Bronchial epithelial cell (primary cell): ENCODE measurements at places on chromosomes 2 and 18. TPM values are rescaled to one million over a fixed set of nuclear protein-coding genes. Genes with fewer than 3 reads are reported as not detected.

The RIT2 gene
- total RNA-seq: not detected in 2 replicates

The REEP1 gene
- under 0.01 TPM in 1 of 2 replicates, not detected in the other for total RNA-seq

The WDCP gene
- total RNA-seq: 4.1 and 7.1 TPM in 2 replicates

The RNF138 gene
- 18.2 and 19.6 TPM in 2 replicates for total RNA-seq

The TFCP2L1 gene
- total RNA-seq: 5.5 and 10.6 TPM in 2 replicates

The CFAP221 gene
- total RNA-seq: 0.26 TPM in 1 of 2 replicates, not detected in the other

The CNTNAP5 gene
- total RNA-seq: not detected in 2 replicates

The ZNF396 gene
- 0.79 and 2.6 TPM in 2 replicates for total RNA-seq

The IL1R2 gene
- total RNA-seq: not detected in 2 replicates

The AFF3 gene
- total RNA-seq: 0.13 TPM in 1 of 2 replicates, not detected in the other

The FAM237A gene
- not detected in 2 replicates for total RNA-seq

The ASAP2 gene
- 20.0 and 25.5 TPM in 2 replicates for total RNA-seq

The IL1A gene
- 53.5 and 82.7 TPM in 2 replicates for total RNA-seq

The NT5DC4 gene
- total RNA-seq: not detected in 2 replicates

The KCNE4 gene
- total RNA-seq: under 0.01 and 0.26 TPM in 2 replicates

The PAX8 gene
- total RNA-seq: 3.5 TPM in 1 of 2 replicates, not detected in the other

The CENPO gene
- total RNA-seq: 1.6 and 1.8 TPM in 2 replicates

The IL36B gene
- 0.13 TPM in 1 of 2 replicates, not detected in the other for total RNA-seq

The LIMS4 gene
- 0.26 TPM in 1 of 2 replicates, not detected in the other for total RNA-seq

The CD8B2 gene
- total RNA-seq: not detected in 2 replicates

The PTPRN gene
- 0.13 and 1.3 TPM in 2 replicates for total RNA-seq

The TSGA10 gene
- 3.4 and 8.4 TPM in 2 replicates for total RNA-seq

The LAMA3 gene
- total RNA-seq: 381 and 531 TPM in 2 replicates

The HAAO gene
- 0.38 TPM in 1 of 2 replicates, not detected in the other for total RNA-seq

The SP100 gene
- 16.4 and 26.6 TPM in 2 replicates for total RNA-seq

The C2orf81 gene
- 0.26 TPM in 2 replicates for total RNA-seq

The LYPD6 gene
- total RNA-seq: 0.13 and 0.26 TPM in 2 replicates

The FHOD3 gene
- 8.8 and 15.8 TPM in 2 replicates for total RNA-seq

The GALNT3 gene
- 56.7 and 59.5 TPM in 2 replicates for total RNA-seq

The ATIC gene
- 18.7 and 35.0 TPM in 2 replicates for total RNA-seq

The TBR1 gene
- under 0.01 TPM in 2 replicates for total RNA-seq

The PLCL1 gene
- total RNA-seq: under 0.01 TPM in 1 of 2 replicates, not detected in the other

The SLC19A3 gene
- not detected in 2 replicates for total RNA-seq

The STAT4 gene
- 7.1 and 12.3 TPM in 2 replicates for total RNA-seq

The B4GALT6 gene
- 1.8 and 2.4 TPM in 2 replicates for total RNA-seq

The RGPD4 gene
- total RNA-seq: not detected in 2 replicates

The ALPG gene
- total RNA-seq: not detected in 2 replicates

The XDH gene
- total RNA-seq: 1.9 and 6.1 TPM in 2 replicates

The SIX2 gene
- 3.7 and 4.2 TPM in 2 replicates for total RNA-seq

The CXCR2 gene
- 0.13 TPM in 1 of 2 replicates, not detected in the other for total RNA-seq

The ALK gene
- total RNA-seq: not detected in 2 replicates
